ENCODE measurements at places on chromosomes 4 and X. TPM values are rescaled to one million over a fixed set of nuclear protein-coding genes. Genes with fewer than 3 reads are reported as not detected.

The NLGN3 gene
- total RNA-seq: 1.7 TPM

The GAGE1 gene
- total RNA-seq: not detected

The ABCB7 gene
- total RNA-seq: 77.3 TPM

The NXF2 gene
- total RNA-seq: not detected

The TEX13B gene
- not detected for total RNA-seq

The NWD2 gene
- total RNA-seq: 0.49 TPM

The GPC4 gene
- 7.6 TPM for total RNA-seq

The ASB9 gene
- total RNA-seq: 2.0 TPM

The GCNA gene
- 9.1 TPM for total RNA-seq

The OTC gene
- 2.7 TPM for total RNA-seq

The IBSP gene
- not detected for total RNA-seq

The PDLIM5 gene
- 137 TPM for total RNA-seq

The RADX gene
- 5.4 TPM for total RNA-seq

The DCAF8L2 gene
- not detected for total RNA-seq

The TMPRSS11A gene
- 26.0 TPM for total RNA-seq

The PRR32 gene
- total RNA-seq: not detected

The RAP2C gene
- 11.8 TPM for total RNA-seq

The FAM114A1 gene
- 105 TPM for total RNA-seq

The CLNK gene
- not detected for total RNA-seq

The WAS gene
- 4.4 TPM for total RNA-seq

The SPANXN3 gene
- not detected for total RNA-seq

The CTAG1B gene
- not detected for total RNA-seq

The KIT gene
- 16.7 TPM for total RNA-seq

The VCX gene
- total RNA-seq: not detected

The RIPPLY1 gene
- total RNA-seq: not detected

The ARHGAP36 gene
- 2.0 TPM for total RNA-seq

The SSX2B gene
- total RNA-seq: not detected

The PF4V1 gene
- total RNA-seq: not detected
